ENCODE measurements at places on chromosomes 2 and 18.

GRCh38 chr2:109645412-109646184, 31.4 kb downstream of the SOWAHC start:
- peaks cover 4% of the 10 kb centered on the region for H3K27me3 ChIP-seq
- no peak for DNase-seq
- no peaks in the 10 kb centered on the region for H3K36me3 ChIP-seq
- no peaks in the 10 kb centered on the region for H3K4me1 ChIP-seq
- H3K27ac ChIP-seq = no peak overlapping the region

DNA sequence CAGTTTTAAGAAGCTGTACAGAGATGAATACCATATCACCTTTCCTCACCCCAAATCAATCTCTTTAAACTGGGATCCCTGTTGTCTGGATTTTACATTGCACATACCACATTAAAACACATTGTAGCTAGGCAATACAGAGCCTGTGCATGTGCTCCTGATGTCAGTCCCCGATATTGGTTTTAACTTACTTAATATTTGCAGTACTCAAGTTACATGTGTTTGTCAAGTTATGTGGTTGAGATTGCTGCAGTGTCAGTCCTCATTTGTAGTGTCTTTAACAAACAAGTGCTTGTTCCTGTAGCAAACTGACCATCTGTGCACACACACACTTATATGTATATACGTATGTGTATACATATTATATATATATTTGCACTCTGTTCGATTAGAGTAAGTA, 10.4 kb upstream of the UBE2E3 start:
- no peaks in the 10 kb centered on the region for H3K36me3 ChIP-seq
- no peak for DNase-seq
- H3K4me1 ChIP-seq = no peaks in the 10 kb centered on the region
- peaks cover 14% of the 10 kb centered on the region for H3K27me3 ChIP-seq
- no peak overlapping the region for H3K27ac ChIP-seq

DNA sequence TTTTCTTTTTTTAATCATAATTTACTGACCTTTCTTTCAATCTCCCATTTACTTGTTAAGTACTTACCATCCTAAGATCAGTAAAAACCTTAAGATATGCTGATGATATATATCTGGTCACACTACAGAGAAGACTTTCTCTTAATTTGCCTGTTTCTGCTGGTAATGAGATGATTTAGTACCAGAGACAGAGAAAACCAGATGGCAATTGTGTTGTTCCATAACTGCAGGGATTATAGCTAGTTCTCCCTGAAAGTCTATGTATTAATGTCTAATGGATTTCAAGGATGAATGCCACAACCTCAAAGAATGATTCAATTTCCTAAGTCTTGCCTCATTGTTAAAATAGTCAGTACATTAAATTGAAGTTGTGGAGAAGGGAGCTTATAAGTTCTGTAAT, 40.3 kb downstream of the SNTG2 start:
- peaks cover 3% of the 10 kb centered on the region for H3K4me1 ChIP-seq
- H3K27ac ChIP-seq = no peak overlapping the region
- H3K4me3 ChIP-seq = no peak overlapping the region
- no peaks in the 10 kb centered on the region for H3K27me3 ChIP-seq

DNA sequence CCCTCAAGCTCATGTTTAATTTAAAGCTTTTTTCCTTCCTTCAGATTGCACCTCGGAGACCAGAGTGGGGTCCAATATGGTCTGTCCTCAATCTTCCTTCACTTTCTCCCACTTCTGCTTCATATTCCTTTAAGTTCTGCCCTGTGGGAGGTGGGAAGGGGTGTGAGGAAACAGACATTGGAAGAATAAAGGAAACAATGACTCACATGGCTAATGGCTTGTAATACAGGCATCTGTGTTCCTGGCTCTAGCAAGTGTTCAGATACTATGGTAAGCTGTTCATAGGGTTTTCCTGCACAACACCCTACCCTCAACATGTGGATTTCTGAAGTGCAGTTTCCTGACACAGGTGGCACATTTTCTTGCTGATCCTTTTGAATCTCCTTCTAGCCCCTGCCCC, 209.5 kb downstream of the PIK3C3 start:
- no peak for DNase-seq
- no peaks in the 10 kb centered on the region for H3K36me3 ChIP-seq
- H3K27ac ChIP-seq = no peak overlapping the region
- H3K4me1 ChIP-seq = no peaks in the 10 kb centered on the region
- no peaks in the 10 kb centered on the region for H3K27me3 ChIP-seq

DNA sequence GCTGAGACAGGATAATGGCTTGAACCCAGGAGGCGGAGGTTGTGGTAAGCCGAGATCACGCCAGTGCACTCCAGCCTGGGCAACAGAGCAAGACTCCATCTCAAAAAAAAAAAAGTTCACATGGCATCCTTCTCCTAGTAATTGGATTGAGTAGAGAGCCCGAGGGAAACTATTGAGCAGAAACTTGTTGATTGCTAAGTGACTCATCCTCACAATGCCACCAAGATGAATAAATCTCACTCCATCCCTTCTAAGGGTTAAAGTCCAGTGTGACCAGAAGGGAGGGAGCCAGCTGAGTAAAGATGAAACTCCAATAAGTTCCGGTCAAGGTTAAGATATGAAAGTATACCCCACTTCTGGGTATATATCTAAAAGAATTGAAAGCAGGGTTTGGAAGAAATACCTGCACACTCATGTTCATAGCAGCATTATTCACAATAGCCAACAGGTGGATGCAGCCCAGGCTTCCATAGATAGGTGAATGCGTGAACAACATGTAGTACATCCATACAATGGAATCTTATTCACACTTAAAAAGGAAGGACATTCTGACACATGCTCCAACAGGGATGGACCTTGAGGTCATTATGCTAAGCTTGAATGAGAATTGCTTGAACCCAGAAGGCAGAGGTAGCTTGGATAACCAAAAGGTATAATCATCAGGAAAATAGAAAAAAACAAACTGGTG, 13.0 kb upstream of the FHL2 start:
- no peak overlapping the region for H3K27ac ChIP-seq
- peaks cover 42% of the 10 kb centered on the region for H3K27me3 ChIP-seq
- no peaks in the 10 kb centered on the region for H3K4me1 ChIP-seq
- H3K36me3 ChIP-seq = no peaks in the 10 kb centered on the region
- no peak overlapping the region for H3K4me3 ChIP-seq

DNA sequence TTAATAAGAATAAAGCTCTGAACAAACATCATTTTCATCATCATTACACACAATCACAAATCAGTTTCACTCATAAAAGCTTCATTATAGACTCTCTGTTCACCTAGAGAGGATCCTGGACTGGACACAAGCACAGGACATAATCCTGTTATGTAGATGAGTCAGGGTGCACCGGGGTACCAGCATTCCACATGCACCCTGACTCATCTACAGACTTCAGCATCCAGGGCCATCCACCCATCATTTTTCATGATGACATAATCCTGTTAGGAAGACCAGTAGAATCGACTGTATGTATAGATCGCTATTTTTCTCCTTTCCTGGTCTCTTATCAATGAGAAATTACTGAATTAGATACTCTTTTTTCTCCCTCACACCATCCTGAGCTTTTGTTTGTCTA, 73.7 kb upstream of the PIK3C3 start:
- H3K4me1 ChIP-seq = no peaks in the 10 kb centered on the region
- no peak overlapping the region for H3K4me3 ChIP-seq
- H3K27ac ChIP-seq = no peak overlapping the region
- no peaks in the 10 kb centered on the region for H3K27me3 ChIP-seq
- DNase-seq = no peak

DNA sequence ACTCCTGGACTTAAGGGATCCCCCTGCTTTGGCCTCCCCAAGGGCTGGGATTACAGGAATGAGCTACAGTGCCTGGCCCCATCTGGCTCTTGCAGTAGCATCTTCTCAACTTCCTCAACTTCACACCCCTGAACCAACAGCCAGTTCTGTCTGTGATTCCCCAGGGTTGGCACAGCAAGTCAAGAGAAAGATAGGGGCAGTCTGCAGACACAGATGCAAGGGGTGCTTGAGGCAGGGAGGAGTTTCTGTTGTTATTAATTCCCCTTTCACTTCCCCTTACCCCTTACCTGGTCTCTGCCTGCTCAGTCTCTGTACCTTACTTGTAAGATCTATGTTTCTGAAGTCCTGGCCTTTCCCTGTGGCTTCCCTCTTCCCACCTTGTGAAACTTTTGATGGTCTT, 54.1 kb upstream of the MEX3C start:
- no peak for DNase-seq
- no peak overlapping the region for H3K4me3 ChIP-seq
- no peak overlapping the region for H3K27ac ChIP-seq
- peaks cover 20% of the 10 kb centered on the region for H3K27me3 ChIP-seq
- H3K36me3 ChIP-seq = no peaks in the 10 kb centered on the region

DNA sequence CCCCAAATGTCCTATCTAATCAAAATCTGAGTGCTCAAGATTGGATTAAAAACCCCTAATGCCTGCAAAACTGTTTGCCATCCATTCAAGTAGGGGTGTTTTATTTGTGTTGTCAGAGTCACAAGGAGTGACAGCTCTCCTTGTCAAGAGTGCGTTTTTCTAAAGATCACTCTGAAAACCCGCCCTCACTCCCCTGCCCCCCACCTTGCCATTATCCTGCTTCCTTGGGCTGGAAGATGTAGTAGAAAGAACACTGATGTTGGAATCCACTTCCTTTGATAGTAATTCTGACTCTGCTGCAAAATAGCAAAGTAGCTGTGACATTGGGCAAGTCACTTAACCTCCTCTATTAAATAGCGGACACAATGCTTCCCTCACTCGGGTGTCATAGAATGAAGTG, 155.6 kb downstream of the TSN start:
- no peak overlapping the region for H3K4me3 ChIP-seq
- no peak overlapping the region for H3K27ac ChIP-seq
- no peaks in the 10 kb centered on the region for H3K27me3 ChIP-seq
- DNase-seq = no peak
- no peaks in the 10 kb centered on the region for H3K36me3 ChIP-seq

All from activated CD8-positive, alpha-beta memory T cell treated with anti-CD3 and anti-CD28 coated beads, Interleukin-2, amount 10 ng/mL, durations not matched to agents 7 days and 5 days (primary cell).